CD4-positive, alpha-beta T cell treated with Interleukin-12 subunit alpha and Interleukin-12 subunit beta, for 1 hour (primary cell): ENCODE measurements at places on chromosomes 7 and 10.

- DNase-seq: no peak
Observed at GRCh38 chr7:133015888-133016287, 66.0 kb downstream of the CHCHD3 start.

DNA sequence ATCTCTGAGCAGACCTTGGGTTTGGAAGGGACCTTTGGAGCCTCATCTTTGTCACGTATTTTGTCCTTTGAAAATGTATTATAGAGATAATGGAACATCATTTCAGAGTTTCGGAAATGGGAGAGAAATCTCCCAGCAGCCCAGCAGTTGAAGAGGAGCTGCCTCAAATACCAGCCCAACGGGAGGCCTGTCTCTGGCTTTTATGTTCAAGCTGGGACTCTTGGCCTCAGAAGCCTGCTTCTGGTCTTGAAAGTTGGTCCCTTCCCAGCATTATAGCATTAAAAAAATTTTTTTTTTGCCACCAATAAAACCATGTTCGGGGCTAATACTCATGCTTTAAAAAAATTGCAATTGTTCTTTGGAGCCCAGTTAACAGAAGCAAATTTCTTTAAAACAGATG lies 73.4 kb upstream of the CTBP2 start:
- DNase-seq: no peak

GRCh38 chr10:110056822-110057221 lies 49.0 kb downstream of the ADD3 start:
- DNase-seq: no peak

DNA sequence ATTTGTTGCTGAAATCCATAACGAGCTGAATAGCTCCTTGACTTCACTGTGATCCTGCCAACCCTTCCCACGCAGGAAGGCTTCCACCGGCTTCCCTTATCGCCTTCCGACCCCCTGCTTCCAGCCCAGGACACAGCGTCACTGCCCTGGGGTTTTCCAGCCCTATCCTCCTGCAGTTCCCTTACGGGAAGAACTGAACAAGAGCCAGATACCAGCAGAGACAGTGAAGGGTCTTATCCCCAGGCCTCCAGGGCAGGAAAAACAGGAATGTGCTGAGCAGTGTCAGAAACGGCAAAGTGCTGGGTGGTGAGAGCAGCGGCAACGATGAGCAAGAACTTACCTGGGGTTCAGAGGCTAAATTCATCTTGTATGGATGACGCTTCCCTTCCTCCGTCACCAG lies 22.4 kb downstream of the PDLIM1 start:
- no peak for DNase-seq

DNA sequence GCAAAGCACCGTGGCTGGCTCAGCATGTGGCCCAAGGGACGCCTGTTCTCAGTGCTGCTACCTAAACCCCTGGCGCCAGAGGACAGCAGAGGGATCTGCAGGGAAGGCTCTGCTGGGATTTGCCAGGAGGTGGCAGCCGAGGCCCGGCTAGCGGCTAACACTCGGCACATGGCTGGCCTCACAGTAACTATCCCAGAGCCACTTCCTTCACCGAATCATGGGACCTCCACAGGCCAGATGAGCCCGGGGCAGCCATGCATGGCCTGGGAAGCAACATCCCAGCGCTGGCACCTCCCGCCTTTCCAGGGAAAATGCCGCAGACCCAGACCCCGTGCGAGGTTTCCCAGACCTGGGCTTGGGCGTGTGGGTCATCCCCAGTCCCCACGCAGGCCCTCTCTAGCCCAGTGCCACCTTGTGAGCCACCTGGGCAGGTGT lies 36.4 kb downstream of the DPYSL4 start:
- DNase-seq: peak; percentile 70

- no peak for DNase-seq
Observed at GRCh38 chr7:97982647-97983046, 7.3 kb downstream of the OCM2 start.

- DNase-seq: peak; percentile 20
Observed at GRCh38 chr7:1915956-1916600, 246.0 kb downstream of the ELFN1 start.

GRCh38 chr7:40579401-40579800 lies 444.6 kb downstream of the SUGCT start:
- DNase-seq: no peak

- peak; percentile 2 for DNase-seq
Observed at GRCh38 chr7:88344956-88345832, 38.5 kb upstream of the STEAP4 start.

GRCh38 chr10:28954211-28954610 lies 276.9 kb downstream of the BAMBI start:
- DNase-seq: no peak

- DNase-seq: no peak
Observed at GRCh38 chr7:92720604-92721350, 115.6 kb downstream of the CDK6 start.

- DNase-seq: peak; percentile 65
Observed at GRCh38 chr7:1531263-1531978, 919 bp downstream of the MAFK start.

DNA sequence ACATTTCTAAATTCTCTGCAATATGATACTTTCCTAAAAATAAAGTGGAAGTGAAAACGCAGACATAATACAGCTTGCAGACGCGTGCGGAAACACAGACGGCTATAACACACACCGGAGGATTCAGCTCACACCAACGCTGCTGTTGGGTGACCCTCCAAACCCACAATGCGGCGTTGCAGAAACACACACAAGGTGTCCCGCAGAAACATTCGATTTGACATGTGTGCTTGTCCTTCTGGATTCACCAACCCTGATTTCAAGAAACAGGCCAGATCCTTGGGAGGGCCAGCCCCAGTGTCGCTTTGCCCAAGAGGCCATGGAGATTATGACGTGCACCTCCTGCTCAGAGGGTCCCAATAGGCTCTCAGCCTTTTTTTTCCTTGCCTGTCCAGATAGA lies 136.7 kb upstream of the TCERG1L start:
- DNase-seq: no peak

DNA sequence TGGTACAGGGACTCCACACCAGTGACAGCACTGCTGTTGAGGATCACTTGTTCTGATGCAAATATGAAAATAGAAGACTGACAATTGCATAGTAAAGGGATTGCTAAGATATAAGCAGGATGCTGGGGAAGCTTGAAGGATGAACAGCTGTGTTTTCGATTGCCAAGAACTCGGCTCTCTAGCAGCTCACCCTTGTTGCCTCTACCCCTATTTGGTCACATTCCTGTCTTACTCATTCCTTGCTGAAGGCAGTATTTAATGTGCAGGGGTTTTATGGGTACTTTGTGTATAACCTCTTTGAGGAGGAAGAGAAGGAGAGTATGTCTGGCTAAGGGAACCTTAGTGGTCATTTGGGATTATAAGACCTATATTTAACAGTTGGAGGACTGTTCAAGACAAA lies 218.8 kb downstream of the AUTS2 start:
- no peak for DNase-seq

GRCh38 chr7:42097752-42098151 lies 139.3 kb downstream of the GLI3 start:
- DNase-seq: no peak

GRCh38 chr7:18564779-18565178 lies 69.2 kb downstream of the HDAC9 start:
- DNase-seq: no peak

- no peak for DNase-seq
Observed at GRCh38 chr10:28089467-28089866, 90.6 kb upstream of the ODAD2 start.

GRCh38 chr10:59036311-59037017 lies 140.0 kb upstream of the PHYHIPL start:
- no peak for DNase-seq

DNA sequence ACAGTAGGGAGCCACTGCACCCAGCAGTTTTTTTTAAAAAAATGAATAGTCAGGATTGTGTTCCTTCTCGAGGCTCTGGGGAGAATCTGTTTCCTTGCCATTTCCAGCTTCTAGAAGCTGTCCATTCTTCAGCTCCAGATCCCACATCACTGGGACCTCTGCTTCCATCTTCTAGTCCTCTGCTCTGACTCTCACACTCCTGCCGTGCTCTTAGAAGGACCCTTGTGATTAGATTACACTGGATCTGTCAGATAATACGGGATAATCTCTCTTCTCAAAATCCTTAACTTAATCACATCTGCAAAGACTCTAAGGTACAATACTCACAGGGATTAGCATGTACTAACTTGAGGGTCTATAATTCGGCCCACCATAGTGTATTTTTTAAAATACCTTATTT lies 158.9 kb upstream of the SP4 start:
- DNase-seq: no peak

- no peak for DNase-seq
Observed at GRCh38 chr7:104552102-104552501, 223.7 kb downstream of the LHFPL3 start.

DNA sequence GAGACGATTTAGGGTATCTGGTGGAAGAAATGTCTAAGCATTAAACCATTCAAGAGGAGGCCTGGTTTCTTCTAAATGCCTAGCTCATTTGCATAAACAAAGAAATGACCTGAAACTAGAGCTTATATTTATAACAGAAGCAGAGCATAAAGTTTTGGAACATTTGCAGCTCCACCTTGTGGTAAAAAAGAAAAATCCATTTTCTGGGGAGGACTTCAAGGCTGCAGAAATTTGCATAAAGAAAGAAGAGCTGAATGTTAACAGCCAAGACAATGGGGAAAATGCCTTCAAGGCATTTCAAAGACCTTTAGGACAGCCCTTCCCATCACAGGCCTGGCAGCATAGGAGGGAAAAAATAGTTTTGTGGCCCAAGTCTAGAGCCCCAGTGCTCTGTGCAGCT lies 362.0 kb downstream of the ZNF248 start:
- no peak for DNase-seq

DNA sequence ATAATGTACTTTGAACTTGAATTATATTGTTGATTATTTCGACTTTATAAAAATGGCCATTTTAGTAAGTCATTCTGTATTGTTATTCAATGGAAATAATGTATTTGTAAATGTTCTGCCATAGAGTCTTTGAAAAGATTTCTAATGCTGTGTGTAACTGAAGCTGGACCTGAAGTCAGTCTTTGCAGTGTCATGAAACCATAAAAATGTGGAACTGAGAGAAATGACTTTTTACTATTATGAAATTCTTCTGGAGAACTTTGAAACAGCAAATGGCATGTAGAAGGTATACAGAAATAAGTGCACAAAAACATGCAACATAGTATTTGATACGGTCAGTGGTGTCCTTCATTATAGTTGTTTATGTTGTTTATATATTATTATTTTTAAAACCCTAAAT lies 59.7 kb upstream of the ADRA2A start:
- DNase-seq: no peak

DNA sequence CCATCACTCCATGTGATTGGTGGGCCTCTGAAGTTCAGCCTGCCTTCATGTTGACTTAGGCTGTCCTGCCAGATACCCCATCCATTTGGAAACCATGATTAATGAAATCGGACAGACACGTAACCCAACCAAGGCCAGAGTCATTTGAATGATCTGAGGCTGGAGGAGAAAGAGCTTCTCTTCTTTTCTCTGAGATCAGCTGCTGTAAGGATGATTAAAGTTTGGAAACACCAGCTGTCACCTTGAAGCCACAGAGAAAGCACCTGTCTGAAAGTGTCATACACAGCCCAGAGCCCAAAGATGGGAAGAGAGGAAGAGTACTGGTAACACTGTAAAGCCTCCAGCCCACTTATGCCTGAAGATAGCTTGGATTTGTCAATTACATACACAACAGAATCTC lies 22.9 kb downstream of the NEBL start:
- no peak for DNase-seq

- DNase-seq: no peak
Observed at GRCh38 chr7:2325162-2325561, 10.9 kb upstream of the SNX8 start.

GRCh38 chr10:104045151-104046089 lies 40.3 kb downstream of the COL17A1 start:
- DNase-seq: no peak

DNA sequence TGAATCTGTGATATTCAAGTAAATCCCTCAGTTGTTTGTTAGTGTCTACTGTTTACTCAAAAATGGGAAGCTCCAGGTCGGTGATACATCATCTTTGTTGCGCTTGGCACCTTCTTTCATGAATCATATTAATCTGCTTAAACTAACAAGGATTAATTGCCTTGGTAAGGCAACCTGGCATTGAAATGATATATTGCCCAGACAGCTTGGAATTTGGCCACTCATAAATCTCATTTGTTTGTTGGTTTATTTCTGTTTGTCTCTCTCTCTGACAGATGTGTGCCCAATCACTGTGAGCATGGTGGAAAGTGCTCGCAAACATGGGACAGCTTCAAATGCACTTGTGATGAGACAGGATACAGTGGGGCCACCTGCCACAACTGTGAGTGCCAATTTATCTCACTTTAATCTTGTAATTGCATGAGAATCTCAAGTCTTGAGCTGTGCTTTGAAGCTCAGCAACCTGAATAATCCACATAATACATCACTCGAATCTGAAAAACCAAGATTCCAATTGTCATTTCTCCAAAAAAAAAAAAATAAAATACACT lies 1104.8 kb upstream of the C7orf33 start:
- DNase-seq: no peak

- DNase-seq: no peak
Observed at GRCh38 chr7:2478399-2478785, 2.2 kb upstream of the GRIFIN start.

DNA sequence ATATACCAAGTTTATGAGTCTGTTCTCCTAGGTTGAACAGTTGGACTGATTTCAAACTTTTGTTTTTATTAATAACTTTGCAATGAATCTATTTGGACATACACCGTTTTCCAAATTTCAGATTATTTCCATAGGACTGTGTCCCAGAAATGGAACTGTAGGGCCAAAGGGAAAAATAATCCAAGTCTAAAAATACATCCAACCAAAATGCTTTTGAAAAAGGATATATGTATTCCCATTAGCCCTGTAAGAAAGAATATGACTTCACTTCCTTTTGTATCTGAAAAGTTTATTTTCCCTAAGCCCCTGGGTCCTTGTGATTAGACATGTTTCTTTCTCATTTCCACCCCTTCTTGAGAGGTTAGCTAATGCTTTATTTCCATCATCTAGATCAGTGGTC lies 434.2 kb upstream of the MKI67 start:
- DNase-seq: no peak

DNA sequence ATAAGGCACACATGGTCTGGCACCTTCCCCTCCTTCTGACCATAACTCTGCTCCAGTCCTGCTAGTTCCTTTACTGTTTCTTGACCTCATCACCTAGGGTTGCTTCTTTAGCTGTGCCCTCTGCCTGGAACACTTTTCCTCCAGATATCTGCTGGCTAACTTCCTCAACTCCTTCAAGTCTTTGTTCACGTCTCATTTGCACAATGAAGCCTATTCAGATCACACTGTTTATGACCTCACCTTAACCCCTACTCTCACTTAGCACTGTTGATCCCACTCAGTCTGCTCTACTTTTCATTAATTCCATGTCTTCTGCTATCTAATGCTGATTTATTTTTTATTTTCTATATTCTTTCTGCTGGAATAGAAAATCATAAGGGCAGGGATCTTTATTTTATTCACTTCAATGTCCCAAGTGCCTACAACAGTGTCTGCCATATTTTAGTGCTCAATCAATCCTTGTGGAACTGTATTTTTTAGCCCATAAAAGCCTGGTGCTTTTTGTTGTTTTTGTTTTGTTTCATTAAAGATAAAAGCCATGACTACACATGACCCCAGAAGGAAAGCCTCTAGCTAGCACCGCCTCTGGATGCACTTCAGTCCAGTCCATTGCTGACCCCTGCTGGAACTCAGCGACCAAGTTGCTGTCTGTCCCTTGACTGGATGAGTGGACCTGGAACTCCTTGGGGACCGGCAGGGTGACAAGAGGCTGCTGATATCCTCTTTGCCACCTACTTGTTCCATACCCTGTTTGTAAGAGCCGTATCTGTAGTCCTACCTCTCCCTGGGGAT lies 12.3 kb downstream of the KLF14 start:
- DNase-seq: peak; percentile 8
